ENCODE measurements at places on chromosomes 7 and 10.

DNA sequence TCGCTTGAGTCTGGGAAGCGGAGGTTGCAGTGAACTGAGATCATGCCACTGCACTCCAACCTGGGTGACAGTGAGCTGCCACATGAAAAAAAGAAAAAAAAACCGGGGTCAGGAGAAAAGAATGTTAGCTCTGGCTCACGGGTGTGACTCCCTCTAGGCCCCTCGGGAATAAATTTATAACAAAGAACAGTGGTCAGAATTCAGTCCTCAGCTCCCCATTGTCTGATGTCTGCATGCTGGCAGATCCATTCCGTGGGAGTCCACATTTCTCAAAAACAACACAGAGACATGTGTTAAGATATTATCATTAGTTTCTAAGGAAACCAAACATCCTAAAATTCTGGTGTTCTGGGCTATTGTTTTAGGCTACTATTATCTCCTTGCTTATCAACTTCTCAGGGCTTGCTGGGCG is 90.6 kb downstream of the MARCHF5 start:
- DNase-seq = no peak

GRCh38 chr10:105756386-105756785 is 1115.3 kb downstream of the SORCS3 start:
- DNase-seq = no peak

DNA sequence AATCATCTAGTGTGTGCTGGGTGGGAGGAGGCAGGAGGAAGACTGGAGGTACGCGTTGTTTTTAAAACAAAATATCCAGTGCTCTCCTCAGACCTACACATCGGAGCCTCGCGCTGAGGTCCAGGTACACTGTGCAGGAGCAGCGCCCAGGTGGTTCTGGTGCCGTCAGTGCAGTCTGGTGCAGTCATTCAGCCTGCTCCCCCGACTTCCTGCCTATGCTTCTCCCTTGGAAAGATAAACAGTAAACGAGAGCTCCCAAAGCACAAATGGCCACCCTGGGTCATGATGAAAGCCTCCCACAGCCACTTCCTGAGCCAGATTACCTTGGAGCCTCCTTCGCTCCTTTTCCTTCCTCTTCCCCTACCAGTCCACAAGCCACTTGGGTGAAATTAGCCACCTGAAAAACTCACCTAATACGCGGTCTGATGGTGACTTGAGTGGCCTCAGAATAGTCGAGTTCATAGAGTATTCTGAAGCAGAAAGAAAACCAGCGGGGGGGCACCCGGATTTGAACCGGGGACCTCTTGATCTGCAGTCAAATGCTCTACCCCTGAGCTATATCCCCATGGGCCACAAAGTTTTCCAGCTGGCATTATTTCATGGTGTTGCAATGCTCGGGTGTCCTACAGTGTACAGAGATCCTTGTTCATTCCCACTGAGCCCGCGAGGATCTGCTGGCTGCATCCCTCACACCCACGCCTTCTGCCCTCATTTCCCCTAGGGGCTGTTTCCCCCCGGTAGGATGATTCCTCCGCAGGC is 82.5 kb downstream of the ZNF467 start:
- DNase-seq = peak; percentile 21

GRCh38 chr10:34547291-34547690 is 267.8 kb downstream of the PARD3 start:
- no peak for DNase-seq

Data from psoas muscle (tissue), 8 donors.